Peyer's patch (tissue), 4 donors: ENCODE measurements at places on chromosomes 13 and 19. TPM values are rescaled to one million over a fixed set of nuclear protein-coding genes. Genes with fewer than 3 reads are reported as not detected.

- no peak for DNase-seq
Measured at GRCh38 chr19:5607318-5608275, 15.0 kb downstream of the SAFB2 start.

The ARMC6 gene
- 26.1 TPM for total RNA-seq

DNA sequence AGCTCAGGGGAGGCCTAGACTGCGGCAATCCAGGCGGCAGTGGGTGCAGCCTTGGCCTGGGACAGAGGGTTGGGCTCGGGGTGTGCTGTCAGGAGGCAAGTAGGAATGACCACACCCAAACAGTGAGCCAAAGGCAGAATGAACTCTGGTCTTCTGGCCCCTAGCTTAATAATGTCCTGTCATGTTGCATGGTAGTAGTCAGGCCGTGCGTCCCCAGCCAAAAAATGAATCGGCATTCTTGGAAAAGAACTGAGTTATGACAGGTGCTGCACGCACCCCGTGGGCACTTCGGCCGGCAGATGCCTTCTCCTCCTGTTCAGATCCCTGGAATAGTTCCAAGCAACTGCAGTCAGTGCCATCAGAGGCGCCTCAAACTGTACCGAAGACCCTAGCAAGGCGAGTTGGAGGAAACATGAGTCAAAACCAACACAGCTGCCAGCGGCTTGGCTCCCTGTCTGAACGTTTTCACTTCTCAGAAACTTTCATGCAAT, 55.9 kb downstream of the ATP7B start:
- DNase-seq = peak; percentile 77

GRCh38 chr19:4700693-4700970, 23.0 kb downstream of the DPP9 start:
- no peak for DNase-seq
